HL-60 (cell line): ENCODE measurements at places on chromosomes 12 and 14.

GRCh38 chr14:71103662-71104484 is 196.6 kb downstream of the PCNX1 start:
- DNase-seq = peak; percentile 30

DNA sequence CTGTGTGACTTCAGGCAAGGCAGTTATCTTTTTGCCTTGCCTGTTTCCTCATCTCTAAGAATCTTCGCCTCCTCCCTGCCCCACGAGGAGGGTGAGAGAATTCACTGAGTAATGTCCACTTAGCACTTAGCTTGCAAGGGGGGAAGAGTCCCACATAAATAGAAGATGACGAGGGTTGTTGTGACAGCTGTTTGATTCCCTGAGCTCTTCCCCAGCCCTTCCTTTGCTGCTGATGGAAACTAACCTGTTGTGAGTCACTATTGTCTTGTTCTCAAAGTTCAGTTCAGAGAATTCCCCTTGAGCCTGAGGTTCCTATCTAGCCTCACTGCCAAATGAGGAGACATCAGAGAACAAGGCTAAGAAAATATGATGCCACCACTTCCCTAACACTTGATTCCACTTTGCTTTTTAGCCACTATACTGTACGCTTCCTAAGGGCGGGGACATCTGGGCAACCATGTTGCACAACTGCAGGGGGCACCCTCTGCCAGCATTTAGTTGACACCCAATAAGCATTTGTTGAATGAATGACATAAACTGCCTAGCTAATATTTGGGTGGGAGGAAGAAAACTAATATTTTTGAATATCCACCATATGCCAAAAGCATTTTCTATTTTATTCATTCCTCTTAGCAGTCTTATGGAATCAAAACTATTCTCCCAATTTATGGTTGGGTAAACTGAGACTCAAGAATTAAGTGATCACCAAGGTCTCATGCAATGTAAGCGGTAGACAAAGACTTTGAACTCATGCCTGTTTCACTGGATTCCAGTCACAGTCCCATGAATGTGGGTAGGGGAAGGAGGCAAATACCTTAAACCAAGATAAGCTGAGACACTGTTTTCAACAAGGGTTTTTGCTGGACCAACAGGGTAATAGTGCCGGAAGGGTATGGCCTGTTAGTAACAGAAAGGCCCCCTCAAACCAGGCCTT is 77.6 kb downstream of the ZFP36L1 start:
- no peak for DNase-seq

DNA sequence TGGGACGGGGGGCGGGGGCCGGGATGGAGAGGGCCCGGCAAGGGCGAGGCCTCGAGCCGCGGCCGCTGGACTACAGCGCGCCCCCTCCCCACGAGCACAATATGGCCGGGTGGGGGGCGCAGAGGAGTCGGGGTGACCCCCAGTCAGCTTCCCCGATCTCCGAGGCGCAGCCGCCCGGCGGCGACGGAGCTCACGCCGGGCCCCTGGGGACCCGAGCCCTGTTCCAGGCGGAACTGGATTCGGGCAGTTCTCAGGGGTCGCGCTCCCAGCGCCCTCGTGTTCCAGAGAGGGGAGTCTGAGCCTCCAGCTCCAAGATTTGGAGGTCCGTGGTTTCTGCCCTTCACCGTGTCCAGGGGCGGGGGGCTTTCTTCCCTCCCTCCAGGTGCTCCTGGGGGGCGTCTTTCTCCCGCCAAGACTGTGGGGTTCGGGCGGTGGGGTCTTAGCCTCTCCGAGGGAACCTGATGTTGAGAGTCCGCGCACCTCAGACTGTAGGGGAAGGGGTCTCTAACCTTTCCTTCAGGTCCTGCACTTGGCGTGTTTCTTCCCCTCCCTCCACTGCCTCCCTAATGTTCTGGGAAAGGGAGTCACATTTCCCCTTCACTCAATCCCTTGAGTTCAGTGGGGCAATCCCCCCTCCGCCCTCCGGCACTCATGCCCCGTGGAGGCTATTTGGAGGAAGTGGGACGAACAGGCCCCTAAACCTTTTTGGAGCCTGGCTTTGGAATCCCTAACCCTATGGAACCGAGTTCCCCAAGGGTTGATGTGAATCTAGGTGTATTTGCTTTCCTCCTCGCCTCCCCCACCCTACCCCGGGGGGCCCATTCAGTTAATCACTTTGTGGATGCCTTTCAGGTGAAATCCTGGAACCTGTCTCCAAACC is 584 bp downstream of the ACVR1B start:
- DNase-seq = no peak

- DNase-seq = no peak
Measured at GRCh38 chr12:132561427-132562156, 48.8 kb downstream of the LRCOL1 start.

DNA sequence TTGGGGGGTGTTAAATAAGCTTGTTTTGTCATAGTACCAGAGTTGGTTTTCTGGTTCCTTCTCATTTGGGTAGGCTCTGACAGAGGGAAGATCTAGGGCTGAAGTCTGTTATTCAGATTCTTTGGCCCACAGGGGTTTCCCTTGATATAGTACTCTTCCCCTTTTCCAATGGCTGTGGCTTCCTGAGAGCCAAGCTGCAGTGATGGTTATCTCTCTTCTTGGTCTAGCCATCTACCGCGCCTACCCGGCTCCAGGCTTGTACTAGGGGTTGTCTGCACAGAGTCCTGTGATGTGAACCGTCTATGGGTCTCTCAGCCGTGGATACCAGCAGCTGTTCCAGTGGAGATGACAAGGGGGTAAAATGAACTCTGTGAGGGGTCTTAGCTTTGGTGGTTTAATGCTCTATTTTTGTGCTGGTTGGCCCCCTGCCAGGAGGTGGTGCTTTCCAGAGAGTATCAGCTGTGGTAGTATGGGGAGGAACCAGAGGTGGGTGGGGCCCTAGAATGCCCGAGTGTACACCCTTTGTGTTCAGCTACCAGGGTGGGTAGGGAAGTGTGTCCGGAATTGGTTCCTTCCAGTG is 209.7 kb downstream of the GPHN start:
- peak; percentile 40 for DNase-seq

DNA sequence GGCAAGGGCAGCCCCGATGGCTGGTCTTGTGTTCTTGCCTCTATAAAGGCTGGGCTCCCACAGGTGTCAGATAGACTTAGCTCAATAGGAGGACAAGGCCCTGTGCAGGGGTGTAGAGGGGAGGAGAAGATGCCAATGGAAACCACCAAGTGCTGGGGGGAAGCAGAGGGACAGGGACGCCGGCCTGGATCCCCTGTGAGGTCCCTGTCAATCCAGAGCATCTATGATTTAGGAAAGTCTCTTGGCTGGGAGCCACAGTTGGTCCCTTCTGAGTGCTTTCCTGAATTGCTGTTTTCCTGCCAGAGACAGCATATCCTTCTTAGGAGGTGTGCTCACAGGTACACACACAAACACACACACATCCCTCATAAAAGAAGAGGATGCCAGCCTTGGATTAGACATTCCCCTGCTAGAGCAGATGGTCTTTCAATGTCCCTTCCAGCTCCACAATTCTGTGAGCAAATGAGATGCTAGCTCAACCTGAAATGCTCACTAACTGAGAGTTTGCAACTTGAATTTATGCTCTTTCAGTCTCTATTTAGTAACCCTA is 62.7 kb downstream of the TTC7B start:
- no peak for DNase-seq

GRCh38 chr12:45568808-45569207 is 160.7 kb upstream of the ARID2 start:
- DNase-seq = peak; percentile 54

GRCh38 chr14:62126879-62127478 is 364.8 kb downstream of the SNAPC1 start:
- DNase-seq = no peak

GRCh38 chr14:58628406-58628805 is 9.4 kb upstream of the DACT1 start:
- DNase-seq = no peak

GRCh38 chr12:26226122-26226521 is 30.7 kb downstream of the SSPN start:
- DNase-seq = no peak

GRCh38 chr14:32304296-32304695 is 24.8 kb upstream of the AKAP6 start:
- DNase-seq = no peak

GRCh38 chr12:48125985-48126384 is 6.8 kb downstream of the PFKM start:
- DNase-seq = no peak

DNA sequence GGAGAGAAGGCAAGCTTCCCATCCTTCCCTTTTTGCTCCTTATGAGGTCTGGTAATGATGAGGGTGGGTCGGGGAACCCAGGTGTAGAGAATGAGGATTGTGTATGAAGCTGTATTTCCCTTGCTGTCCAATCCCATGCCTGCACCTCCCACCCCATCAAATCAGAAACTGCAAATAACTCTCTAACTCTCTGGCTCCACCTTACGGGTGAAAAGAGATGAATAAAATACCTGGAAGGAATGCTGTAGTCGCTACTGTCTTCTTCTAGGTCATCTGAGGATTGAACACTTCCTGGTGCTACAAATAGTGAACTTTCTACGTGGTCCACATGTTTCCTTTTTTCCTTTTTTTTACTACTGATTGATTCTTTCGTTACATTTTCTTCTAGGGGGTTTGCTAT is 38.9 kb upstream of the DICER1 start:
- DNase-seq = peak; percentile 39

- DNase-seq = no peak
Measured at GRCh38 chr14:57574617-57575288, 81.1 kb upstream of the CCDC198 start.

DNA sequence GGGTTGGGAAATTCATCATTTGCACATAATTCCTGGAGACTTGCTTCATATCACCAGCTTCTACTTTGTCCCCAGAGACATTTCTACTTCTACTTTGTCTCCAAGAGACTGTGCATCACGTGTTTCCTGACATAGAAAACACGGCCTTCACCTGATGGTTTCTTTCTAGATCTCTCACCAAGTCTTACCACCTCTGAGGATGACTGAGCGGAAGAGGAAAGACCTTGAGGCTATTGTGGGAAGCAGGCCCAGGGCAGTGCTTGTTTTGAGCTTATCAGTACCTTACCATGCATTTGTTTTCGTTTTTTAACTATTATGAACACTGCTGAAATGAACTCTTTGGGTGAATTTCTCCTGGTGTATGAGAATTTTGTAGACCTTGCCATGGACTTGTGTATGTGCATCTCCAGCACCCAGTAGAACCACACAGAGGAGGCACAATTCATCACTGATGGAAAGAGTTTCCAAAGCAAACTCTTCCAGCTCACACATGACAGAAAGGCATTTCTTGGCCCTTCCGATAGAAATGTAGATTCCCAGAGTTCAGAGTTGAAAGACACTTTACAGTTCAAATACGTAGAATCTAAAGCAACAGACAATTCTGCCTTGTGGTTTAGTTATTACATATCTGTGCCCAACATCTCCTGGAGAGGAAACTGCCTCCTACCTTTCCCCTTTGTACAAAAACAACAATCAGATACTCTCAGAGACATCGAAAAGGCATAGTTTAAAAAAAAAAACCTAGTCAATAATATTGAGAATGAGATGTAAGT is 434.7 kb downstream of the FUT8 start:
- DNase-seq = no peak

- no peak for DNase-seq
Measured at GRCh38 chr12:95593266-95593871, 42.1 kb upstream of the USP44 start.

DNA sequence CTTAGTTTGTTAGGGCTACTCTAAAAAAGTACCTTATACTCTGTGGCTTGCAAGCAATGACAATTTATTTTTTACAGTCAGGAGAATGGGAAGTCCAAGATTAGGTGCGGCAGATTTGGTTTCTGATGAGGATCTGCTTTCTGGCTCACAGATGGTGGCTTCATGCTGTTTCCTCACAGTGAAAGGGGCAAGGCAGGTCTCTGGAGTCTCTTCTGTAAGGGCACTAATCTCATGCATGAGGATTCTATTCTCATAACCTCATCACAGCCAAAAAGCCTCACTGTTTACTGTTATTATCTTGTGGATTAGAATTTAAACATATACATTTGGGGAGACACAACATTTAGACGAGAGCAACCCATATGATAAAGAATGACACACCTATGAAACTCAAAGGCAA is 1957.4 kb upstream of the SEL1L start:
- no peak for DNase-seq

- DNase-seq = peak; percentile 69
Measured at GRCh38 chr12:107779077-107779831, 4.8 kb downstream of the ASCL4 start.

GRCh38 chr12:32048791-32049190 is 57.9 kb upstream of the BICD1 start:
- DNase-seq = no peak

DNA sequence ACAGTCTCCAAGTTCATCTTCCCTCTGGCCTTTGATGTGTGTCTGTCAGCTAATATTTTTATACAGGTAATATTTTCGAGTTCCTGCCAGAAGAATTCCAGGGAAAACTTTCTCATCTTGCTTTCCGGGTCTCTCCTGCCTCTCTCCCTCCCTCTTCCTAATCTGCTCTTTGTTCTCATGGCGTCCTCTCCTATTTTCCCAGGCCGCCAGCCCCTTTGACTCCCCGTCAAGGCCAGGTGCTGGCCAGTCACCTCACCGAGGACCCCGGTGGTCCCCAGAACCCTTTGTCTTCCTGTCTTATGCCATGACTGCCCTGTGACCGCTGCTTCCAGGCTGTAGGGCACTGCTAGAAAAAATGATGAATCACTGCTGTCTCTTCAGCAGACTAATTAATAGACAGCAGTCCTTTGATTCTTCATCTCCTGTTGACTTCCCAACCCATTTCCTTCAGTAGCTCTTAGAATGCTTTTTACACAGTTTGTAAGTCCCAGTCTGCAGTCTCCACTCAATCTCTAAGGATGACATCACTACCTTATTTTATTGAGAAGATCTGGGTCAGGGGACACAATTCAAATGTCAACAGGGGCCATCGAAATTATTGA is 40.7 kb downstream of the PPFIBP1 start:
- no peak for DNase-seq

- no peak for DNase-seq
Measured at GRCh38 chr12:40769846-40770245, 77.6 kb downstream of the CNTN1 start.

- DNase-seq = no peak
Measured at GRCh38 chr14:64434528-64434927, 30.8 kb upstream of the AKAP5 start.

DNA sequence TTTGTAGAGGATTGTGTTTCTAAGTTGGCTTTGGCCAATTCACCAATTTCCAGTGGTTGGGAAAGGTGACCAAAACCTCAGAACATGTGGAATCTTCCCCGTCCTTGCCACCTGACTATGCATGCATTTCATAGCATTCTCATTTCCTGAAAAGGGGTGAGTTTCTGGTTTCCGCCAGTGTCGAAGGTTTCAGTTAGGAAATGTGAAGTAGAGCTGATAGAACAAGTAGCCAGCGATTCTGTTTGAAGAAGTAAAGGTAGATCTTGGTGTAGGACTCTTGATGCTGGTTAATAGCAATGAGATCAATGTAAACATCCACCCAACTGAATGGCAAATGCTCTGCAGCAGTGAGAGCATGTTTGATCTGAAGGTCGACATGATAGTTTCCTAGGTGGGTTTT is 15.9 kb downstream of the SMOC1 start:
- DNase-seq = no peak

DNA sequence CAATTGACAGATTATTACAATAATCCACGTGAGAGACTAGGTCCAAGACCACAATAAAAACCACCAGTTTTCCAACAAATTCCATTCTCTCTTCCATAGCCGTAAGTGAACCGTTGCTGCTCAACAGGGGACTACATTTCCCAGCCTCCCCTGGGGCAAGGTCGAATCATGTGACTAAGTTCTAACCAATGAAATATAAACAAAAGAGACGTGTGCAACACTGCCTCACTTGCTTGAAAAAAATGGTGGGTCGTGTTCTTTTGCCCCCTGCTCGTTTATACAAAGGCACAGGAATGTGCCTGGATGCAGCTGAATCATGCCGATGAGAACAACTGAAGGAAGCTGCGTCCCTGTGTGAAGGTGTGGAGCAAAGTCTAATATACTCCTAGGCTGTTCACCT is 51.1 kb downstream of the HSPB8 start:
- no peak for DNase-seq
